Breast epithelium (tissue), 4 donors: ENCODE measurements at places on chromosomes 2 and 18.

DNA sequence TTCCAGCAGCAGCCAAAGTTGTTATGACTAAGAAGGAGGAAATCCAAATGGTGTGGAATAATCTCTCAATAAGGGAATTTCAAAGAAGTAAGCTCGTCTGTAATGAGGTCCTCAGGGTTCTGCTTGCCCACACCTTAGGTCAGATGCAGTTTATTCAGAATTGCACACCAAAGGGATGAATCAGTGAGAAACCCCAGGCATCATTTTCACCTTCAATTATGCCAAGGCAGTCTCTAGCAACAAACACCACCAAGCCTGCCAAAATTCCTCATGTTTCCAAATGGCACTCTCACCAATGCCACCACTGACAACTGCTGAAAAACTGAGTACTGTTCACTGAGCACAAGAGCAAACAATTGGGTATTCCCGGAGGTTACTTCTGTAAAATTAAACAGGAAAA lies 43.6 kb downstream of the KCNG3 start:
- DNase-seq: no peak
- H3K4me1 ChIP-seq: no peaks in the 10 kb centered on the region
- no peak overlapping the region for H3K27ac ChIP-seq
- H3K36me3 ChIP-seq: no peaks in the 10 kb centered on the region

DNA sequence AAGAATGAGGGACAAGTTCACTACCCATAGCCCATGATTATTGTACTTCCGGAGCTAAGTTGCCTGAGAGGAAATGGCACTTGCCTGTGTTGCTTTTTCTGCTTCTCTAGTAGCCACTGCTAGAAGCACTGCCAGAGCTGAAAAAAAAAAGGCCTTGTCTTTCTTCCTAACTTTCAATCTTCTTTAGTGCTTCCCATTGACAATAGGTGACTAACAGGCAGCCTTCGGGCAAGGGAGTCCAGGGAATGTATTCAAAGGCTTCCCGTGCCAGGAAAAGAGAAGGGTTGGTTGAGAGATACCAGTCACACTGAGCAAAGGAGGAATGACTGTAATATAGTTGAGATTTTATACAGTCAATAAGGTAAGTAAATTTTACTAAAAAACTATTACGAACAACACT lies 242.0 kb downstream of the CALCRL start:
- no peak overlapping the region for H3K27ac ChIP-seq
- no peak for DNase-seq
- no peaks in the 10 kb centered on the region for H3K4me1 ChIP-seq
- no peak overlapping the region for H3K4me3 ChIP-seq

DNA sequence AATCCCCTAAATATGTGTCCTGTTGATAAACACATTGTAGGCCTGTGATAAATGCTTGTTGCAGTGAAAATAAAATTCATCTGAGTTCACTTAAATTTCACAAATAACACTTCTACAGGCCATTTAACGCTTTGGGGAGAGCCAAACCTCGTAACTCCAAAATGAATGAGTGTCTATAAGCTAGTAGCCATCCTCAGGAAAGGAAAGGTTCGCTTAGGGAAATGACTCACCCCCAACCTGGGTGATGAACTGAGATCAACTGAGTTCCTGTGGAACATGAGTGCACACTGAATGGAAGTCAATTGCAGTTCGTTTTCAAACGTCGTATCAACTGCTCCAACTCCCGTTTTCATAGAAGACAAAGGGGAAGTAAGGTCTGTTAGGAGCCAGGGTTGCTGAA lies 527.6 kb upstream of the ID2 start:
- no peak for DNase-seq
- no peaks in the 10 kb centered on the region for H3K27me3 ChIP-seq
- no peaks in the 10 kb centered on the region for H3K36me3 ChIP-seq

DNA sequence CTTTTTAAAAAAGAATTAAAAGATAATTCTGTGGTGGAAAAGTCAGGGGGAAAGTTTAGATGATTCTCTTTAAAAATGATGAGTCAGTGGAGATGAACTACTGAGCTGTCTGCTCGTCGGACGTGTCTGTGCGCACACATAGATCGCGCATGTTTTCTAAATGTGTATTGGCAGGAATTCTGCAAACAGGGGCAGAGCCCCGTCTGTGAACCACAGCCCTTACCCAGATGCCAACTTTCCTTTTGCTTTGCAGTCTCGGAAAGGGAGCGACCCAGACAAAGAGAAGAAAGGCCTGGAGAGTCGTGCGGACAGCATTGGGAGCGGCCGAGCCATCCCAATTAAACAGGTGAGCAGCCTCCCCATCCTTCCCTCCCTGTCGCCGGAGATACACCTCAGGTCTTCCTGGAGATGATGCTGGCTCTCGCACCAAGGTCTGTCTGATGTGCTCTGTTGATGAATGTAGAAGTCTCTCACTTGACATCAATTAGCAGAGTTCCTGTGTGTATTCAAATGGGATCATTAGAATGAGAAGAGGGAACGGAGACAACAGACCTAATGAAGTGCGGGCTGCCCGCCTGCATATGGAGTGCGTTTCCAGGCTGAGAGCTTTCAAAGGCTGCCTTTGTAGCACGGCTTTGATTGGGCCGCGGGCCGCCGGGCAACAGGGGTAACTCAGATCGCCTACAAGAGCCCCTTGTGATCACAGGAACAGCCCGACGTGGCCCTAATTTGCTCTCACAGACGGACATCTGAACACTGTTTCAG lies 313.3 kb downstream of the AGAP1 start:
- no peak overlapping the region for H3K27ac ChIP-seq
- peaks cover 4% of the 10 kb centered on the region for H3K36me3 ChIP-seq
- no peaks in the 10 kb centered on the region for H3K27me3 ChIP-seq
- no peak for DNase-seq
- H3K4me3 ChIP-seq: no peak overlapping the region
- H3K4me1 ChIP-seq: no peaks in the 10 kb centered on the region
